ENCODE measurements at places on chromosomes 3 and 15.
A peak's percentile ranks its signal among the peaks of the same experiment; 100 is the strongest.

DNA sequence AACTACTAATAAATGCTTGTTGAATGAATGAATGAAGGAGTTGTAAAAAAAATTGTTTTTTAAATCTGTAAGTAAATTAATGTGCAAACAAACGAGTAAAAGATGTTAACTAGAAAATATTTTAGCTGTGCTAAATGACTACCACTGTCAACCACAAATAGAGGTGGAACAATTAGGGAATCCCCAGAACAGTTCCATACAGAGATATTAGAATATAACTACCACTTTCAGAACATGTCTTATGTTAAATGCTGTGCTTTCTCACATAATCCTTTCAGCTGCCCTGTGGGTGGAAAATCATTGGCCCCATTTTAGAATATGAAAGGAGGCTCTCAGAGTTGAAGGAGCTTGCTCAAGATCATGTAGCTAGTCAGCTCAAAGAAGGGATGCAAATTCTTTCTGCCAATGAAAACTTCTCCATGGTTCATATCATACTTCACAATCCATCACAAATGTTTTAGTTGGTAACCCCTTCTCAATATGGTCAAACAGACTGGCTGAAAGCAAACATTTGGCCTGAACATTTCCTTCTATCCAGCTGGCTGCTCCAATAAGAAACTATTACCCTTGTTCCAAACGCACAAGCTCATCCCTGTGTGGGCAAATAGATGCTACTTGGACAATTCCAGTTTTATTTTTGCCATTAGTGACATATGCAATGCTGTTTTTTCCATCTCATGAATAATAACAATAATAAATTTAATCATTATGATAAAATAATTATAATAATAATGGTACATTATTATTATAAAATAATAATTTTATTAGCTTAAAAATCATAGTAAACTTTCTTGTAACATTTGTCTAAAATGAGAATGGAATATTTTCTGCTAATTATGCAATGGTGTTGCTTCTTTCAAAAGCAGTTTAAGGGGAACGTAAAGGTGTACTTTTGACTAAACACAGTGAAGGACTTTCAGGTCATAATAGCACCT is 290.4 kb upstream of the STT3B start:
- no peak for DNase-seq

GRCh38 chr3:86867982-86868381 is 123.0 kb downstream of the VGLL3 start:
- DNase-seq, result no peak

DNA sequence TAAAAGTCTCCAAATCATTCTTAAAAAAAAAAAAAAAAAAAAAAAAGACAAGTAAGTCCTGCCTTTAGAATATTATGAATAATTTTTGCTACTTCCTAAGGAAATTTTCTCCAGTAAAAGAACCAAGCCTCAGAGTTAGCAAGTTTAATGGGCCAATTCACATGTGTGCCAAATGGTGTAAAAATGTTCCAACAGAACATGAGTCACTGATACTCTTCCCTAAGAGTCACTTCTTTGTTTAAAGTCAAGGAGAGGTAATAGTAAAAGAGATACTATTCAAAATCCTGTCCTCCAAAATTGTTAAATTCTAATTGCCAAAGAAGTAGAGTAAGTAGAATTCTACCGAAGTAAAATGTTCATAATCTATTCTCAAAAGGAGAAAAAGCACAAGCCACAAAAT is 17.7 kb upstream of the CPA3 start:
- DNase-seq, result no peak

- no peak for DNase-seq
These were observed 33.7 kb downstream of the CRYGS start for GRCh38 chr3:186510374-186511079.

- DNase-seq, result no peak
These were observed 26.9 kb upstream of the THRB start for GRCh38 chr3:24521420-24522145.

GRCh38 chr15:83927704-83928391 is 273.9 kb downstream of the ADAMTSL3 start:
- no peak for DNase-seq

DNA sequence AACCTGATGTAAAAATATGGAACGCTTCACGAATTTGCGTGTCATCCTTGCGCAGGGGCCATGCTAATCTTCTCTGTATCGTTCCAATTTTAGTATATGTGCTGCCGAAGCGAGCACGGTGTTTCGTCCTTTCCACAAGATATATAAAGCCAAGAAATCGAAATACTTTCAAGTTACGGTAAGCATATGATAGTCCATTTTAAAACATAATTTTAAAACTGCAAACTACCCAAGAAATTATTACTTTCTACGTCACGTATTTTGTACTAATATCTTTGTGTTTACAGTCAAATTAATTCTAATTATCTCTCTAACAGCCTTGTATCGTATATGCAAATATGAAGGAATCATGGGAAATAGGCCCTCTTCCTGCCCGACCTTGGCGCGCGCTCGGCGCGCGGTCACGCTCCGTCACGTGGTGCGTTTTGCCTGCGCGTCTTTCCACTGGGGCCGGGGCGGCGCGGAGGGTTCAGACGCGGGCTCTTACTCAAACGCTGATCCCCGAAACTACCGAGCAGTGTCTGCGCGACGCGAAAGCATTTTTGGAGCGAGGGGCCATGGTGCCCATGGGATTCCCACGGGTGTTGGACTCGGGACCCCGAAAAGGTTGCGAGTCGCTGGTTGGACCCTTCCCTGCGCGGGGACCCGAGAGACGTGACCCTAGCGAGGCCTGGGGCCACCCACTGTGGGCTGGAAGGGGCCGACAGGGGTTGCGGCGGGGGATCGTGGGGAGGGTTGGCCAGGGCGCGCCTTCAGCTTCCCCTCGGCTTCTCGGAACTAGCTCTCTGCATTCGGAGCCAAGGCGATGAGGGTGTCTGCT is at the start of gene RNU6-1:
Gene RNU6-1 (minus strand): TSS at position 117 of the 820 bp plus-strand sequence.
- DNase-seq, result peak; percentile 98

- DNase-seq, result no peak
These were observed 179.6 kb downstream of the OR4M2 start for GRCh38 chr15:22259881-22260421.

- no peak for DNase-seq
These were observed 114.4 kb downstream of the LPP start for GRCh38 chr3:188268336-188268735.

DNA sequence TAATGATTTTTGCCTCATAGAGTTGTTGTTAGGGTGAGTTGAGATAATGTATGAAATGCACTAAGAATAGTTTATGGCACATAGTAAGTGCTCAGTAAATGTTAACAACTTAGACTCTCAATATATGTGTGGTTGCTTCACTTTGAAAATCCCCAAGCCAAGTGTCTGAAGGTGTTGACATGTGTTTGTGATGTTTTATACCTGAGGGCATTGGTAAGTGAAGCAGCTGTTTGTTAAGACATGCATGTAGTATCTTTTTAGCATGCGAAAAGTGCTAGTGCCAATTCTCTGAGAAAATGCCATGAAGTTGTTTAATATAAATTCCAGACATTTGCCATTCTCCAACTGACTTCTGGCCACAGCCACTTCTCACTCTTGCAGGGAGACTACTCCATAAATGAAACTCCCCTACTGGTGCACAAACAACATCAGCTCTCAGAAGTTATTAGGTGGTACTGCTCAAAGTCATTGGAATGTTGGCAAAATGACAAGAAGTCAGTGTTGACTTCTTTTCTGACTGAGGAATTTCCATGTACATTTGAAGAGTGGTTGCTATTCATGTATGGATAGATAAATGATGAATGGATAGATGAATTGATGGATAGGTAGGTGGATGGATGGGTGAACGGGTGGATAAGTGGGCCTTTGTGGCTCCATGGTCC is 103.6 kb upstream of the NUDT16 start:
- DNase-seq, result no peak

GRCh38 chr15:48411971-48412591 is 80.9 kb downstream of the DUT start:
- no peak for DNase-seq

- no peak for DNase-seq
These were observed 251.5 kb downstream of the NSUN3 start for GRCh38 chr3:94314218-94314883.

- DNase-seq, result no peak
These were observed 212.2 kb upstream of the SUCLG2 start for GRCh38 chr3:67866571-67866970.

- peak; percentile 11 for DNase-seq
These were observed 54.2 kb downstream of the MSL2 start for GRCh38 chr3:136141891-136142290.

DNA sequence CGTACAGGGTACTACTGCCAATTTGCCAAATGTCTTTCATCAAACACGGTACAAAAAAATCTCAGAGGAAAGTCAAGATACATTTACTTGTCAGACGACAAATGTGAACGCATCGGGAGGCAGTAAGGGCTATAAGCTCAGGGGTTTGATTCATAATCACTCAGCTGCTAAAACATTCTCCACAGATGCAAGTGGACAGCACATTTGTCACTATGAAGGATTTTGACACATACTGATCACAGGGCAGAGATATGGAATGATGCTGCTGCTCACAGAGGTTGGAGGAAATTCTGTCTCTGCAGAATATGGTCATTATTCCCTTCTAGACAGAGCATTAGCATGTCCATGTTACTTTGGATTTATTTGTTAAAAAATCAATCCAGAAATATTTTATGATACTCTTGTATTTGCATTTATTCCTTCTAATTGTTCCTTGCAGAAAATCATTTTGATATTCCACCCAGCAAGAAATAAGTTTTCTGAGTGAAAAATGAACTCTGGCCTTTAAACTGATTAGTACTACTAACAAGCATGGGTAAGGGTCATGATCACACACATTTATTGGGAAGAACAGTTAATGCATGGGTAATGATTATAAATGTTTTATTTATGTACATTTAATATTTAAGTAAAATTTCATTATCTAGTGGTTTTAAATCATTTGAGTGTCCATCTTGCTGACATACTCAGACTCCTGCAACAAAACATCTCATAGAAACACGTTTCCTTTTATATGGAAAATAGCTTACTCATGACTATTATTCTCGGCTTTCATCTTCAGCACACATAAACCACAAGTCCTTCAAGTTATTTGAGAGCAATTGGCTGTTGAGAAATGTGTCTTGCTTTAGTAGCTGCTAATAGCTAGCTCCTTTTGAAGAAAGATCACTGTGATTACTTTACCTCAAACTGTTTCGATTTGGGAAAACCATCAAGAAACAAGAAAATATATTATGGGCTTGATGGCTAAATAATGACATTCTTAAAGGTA is 559.3 kb downstream of the MECOM start:
- DNase-seq, result no peak

- no peak for DNase-seq
These were observed 57.2 kb downstream of the RAB11A start for GRCh38 chr15:65926459-65926858.

- no peak for DNase-seq
These were observed 55.5 kb downstream of the NSUN3 start for GRCh38 chr3:94118390-94118789.

- DNase-seq, result peak; percentile 87
These were observed 21.7 kb upstream of the TBC1D21 start for GRCh38 chr15:73851689-73852088.

- DNase-seq, result no peak
These were observed 1123.0 kb downstream of the ROBO1 start for GRCh38 chr3:78644847-78645246.

DNA sequence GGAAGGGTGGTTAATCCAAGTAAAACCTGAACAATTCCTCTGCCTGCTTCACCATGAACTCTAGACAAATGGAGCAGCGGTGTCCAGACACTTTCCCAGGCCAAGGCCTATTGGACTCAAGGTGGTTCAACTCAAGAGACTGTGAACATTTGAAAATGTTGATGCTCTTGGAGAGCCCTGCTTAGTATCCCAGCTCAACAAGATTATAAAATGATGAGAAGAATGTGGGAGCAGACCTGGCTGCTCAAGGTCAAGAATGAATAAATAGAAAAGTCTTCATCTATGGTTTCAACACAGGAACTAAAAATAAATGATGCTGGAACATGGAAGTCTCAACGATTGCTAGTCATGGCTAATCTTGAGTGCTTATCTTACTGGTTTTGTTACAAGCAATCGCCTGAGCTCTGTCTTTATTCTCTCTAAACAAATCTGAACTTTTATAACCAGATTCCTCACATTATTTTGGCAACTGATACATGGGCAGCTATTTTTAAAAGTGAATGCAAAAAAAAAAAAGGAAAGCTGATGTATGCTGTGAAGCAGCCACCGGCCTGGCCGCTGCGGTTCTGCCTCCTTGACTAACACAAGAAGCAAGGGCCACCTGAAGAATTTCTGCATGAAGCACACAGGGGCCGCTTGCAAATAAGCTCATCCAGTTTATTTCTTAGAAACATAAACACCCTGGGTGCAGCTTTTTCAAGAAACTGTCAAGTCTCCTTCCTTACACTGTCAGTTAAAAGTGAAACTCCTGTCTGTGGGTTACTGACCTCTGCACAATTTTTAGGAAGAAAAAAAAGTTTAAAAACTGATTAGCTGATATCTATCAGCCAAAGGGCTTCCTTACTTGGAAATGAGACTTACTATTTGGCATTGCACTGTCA is 120.1 kb upstream of the ARHGEF3 start:
- DNase-seq, result peak; percentile 53

DNA sequence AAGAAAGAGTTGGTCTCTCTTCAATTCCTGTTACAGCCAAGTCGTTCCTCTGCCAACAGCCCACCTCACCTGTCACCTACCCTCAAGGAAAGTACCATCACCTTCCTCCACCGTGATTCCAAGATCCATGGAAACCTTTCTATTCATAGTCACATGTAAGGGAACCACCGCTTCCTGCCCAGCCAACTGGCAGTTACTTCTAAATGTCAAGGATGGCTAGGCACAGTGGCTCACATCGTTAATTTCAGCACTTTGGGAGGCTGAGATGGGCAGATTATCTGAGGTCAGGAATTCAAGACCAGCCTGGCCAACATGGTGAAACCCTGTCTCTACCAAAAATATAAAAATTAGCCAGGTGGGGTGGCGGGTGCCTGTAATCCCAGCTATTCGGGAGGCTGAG is 82.8 kb downstream of the FOXP1 start:
- DNase-seq, result no peak

DNA sequence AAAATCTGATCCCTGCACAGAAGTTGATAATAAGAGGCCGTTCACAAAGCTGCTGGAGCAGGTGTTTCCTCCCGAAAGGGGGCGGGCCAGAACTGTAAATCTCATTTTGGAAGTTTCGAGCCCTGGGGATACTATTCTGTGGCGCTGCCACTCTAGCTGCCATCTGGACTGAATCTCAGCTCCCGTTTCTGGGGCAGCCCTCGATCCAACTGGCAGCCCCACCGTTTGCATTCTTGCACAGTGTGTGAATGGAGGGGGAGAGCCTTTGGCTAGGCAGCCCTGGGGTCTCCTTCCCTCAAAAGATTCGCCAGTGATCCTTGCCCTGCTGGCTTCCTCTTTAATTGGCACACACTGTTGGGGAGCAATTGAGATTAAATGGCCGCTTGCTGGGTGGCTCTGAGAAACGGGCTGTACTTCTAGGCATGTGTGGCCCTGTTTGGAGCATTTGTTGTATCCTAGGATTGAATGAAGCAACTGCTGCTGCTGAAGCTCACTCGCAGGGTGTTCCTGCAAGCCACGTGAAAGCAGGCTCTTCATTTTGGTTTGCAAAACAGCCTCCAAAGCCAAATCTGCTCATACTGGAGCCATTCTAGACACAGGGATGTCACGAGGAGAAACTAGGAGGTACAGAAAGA is 57.2 kb upstream of the TOPAZ1 start:
- DNase-seq, result no peak

All from Karpas-422 (cell line).